ENCODE measurements at places on chromosomes 3 and 15.

DNA sequence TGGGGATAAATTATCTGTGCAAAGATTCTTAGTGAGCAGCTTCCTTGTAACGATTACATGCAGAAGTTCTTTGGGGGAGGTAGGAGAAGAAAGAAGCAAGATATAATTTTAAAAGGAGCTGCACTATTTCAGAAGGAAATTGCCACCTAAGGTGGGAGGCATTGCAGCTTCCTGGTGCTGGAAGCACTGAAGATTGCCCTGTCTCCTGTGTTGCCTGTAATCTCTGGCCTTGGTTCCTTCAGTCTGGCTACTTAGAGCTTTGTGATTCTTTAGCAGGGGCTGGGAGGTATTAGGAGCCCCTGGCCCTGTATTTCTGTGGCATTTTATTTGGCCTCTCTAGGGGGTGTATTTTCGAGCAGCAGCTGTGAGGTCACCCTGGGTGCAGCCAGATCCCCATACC is 35.5 kb downstream of the CACNA2D3 start:
- no peak for DNase-seq

DNA sequence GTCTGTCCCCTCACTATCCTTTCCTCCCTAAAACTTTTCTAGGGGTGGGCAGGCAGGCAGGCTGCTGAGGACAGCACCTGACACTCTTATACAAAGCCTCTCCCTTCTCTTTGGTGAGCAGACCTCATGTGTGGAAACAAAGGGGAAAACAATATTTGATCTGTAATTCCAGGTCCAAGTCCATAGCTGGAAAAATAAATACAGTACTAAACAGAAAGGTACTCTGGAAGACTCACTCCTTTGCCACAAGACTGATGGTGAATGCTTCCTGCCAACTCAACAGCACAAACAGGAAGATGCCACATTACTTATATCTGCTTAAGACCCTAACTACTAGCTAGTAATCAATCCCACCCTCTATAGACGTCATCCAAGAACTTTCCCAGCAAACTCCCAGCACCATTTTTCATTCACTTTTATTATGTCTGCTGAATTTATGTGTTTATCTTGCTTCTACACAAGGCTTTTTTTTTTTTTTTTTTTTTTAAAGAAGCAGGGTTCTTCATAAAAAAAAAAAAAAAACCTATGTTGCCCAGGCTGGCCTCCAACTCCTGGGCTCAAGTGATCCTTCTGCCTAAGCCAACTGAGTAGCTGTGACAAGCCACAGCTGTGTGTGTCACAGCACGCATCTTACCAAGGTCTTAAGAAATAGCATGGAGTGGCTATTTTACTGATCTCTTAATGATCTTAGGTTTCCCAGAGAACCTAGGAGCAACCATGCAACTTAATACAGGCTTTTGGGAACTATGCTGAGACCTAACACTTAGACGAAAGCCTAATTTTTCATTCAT is 44.2 kb upstream of the CSPG5 start:
- no peak for DNase-seq

- DNase-seq: no peak
These were observed 111.2 kb downstream of the LSM3 start for GRCh38 chr3:14289590-14290461.

GRCh38 chr3:39202094-39202493 is 9.7 kb upstream of the XIRP1 start:
- DNase-seq: no peak

DNA sequence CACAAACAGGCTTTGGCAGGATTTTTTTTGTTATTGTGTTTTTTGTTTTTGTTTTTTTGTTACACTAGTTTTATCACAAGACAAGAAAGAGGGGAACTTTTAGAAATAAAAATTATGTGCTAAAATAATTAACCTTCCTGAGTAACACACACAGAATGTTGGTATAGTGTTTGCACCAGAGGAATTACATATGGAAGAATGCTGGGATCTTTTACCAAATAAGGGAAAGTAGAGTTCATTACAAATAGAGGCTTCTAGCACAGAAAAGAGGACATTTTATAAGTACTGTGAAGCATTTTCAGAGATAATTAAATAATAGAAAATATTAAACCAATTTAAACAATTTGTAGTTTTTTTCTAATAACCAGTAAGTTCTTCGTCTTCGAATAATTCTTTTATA is 116.0 kb downstream of the IGF1R start:
- DNase-seq: no peak

GRCh38 chr15:65258375-65259262 is 28.1 kb downstream of the PARP16 start:
- DNase-seq: no peak

- DNase-seq: no peak
These were observed 40.9 kb upstream of the RGMA start for GRCh38 chr15:93129702-93130488.

DNA sequence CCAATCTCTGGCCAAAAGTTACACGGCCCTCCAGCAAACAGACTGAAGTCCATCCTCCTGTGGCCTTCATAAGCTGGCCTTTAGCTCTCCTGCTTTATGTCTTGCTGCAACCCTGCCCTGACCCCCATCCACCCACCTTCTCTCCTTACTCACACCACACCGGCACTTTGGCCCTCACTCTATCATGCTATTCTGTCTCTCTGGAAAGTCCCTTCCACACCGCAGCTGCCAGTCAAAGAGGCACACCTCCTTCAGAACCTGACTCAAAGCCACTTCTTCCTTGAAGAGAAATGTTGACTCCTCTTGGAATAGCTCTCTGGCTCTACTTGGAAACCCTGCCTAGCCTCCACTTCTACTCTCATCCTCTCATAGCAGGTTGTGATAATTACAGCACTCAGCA is 4.5 kb downstream of the GPR156 start:
- DNase-seq: no peak

DNA sequence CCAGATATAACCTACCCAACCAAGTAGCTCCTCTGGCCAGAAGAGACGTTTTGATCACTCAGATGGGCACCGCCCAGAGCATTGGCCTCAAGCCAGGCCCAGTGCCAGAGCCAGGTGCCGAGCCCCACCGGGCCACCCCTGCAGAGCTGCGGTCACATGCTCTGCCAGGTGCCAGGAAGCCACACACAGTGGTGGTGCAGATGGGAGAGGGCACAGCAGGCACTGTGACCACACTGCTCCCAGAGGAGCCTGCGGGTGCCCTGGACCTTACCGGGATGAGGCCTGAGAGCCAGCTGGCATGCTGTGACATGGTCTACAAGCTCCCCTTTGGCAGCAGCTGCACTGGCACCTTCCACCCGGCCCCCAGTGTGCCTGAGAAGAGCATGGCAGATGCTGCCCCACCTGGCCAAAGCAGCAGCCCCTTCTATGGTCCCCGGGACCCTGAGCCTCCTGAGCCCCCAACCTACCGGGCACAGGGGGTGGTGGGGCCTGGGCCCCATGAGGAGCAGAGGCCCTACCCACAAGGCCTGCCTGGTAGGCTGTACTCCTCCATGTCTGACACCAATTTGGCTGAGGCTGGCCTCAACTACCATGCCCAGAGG is 19.1 kb upstream of the APEH start:
- DNase-seq: peak; percentile 77

- no peak for DNase-seq
These were observed 266.2 kb upstream of the ROPN1 start for GRCh38 chr3:124258057-124258500.

- DNase-seq: no peak
These were observed 251.3 kb downstream of the CTNNB1 start for GRCh38 chr3:41450416-41451231.

GRCh38 chr3:187913617-187914033 is 168.4 kb upstream of the BCL6 start:
- no peak for DNase-seq

- no peak for DNase-seq
These were observed 68.0 kb upstream of the XCR1 start for GRCh38 chr3:46095307-46095706.

- DNase-seq: no peak
These were observed 17.2 kb downstream of the ALPK3 start for GRCh38 chr15:84834229-84834955.

GRCh38 chr3:144816323-144816722 is 844.7 kb downstream of the DIPK2A start:
- DNase-seq: peak; percentile 36

GRCh38 chr15:78550194-78550593 is 9.9 kb downstream of the PSMA4 start:
- DNase-seq: no peak

- DNase-seq: no peak
These were observed 334.9 kb upstream of the TBC1D5 start for GRCh38 chr3:18077128-18077840.

DNA sequence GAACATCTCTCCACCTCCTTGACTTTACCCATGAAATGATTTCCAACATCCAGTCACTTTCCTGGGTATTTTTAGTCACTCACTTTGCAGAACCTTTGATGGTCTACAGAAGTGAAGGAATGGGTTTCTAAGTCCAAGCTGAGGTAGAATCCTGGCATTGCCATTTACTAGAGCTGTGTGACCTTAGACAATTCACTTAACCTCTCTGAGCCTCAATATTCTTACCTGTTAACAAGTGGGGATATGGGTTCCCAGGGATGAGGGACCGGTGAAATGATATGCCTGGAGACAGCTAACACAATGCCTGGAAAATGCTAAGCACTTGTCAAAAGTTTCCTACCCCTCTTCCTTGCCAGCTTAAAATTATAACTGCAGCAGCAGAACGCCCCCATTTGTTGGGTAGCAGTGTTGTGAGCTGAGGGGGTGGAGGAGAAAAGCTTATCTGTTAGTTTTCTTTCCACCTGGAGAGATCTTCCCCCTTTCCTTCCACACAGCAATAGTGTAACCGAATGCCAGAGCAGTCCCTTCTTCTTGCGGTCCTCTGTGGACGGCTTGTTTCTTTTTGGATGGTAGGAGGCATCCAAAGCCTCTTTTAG is 319.2 kb upstream of the LRRFIP2 start:
- DNase-seq: no peak

GRCh38 chr15:71294911-71295602 is 179.8 kb downstream of the THSD4 start:
- no peak for DNase-seq

GRCh38 chr15:84821501-84822021 is 4.4 kb downstream of the ALPK3 start:
- no peak for DNase-seq

GRCh38 chr15:81411051-81411450 is 37.0 kb upstream of the TMC3 start:
- DNase-seq: no peak

DNA sequence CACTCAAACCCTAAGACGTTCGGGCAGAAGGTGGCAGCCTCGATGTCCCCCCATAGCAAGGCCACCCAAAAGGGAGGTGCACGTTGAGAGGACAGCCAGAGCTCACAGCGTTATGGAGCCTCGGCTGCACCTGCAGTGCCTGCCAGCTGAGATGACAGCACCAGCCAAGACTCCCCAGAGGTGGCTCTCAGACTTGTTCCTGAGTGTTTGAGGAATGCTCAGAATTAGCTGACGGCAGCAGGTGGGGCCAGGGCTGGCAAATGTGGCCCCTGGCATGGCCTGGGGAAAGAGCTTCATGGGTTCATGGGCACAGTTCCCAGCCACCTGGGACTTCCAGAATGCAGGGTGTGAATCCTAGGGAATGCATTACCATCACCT is 177.8 kb downstream of the KLF13 start:
- no peak for DNase-seq

GRCh38 chr3:146308222-146308621 is 57.3 kb upstream of the PLSCR4 start:
- no peak for DNase-seq

GRCh38 chr3:42660131-42660715 is 6.7 kb downstream of the ZBTB47 start:
- DNase-seq: peak; percentile 46

DNA sequence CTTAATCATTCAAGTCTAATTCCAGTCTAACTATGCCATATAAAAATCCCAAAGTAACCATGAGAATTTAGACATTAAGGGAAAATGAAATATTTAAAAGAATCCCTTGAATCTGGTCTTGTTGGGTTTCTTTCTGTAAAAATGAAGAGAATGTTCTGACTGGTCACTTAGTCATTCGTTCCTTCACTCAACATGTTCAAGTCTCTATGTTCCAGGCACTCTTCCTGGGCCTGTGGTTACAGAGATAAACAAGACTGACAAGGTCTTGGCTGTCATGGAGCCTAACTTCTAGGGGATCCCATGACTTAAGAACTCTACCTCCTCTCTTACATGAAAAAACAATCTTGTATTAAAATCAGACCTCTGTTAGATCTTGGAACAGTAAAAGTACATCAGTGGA is 638.6 kb upstream of the TBL1XR1 start:
- no peak for DNase-seq

- no peak for DNase-seq
These were observed 80.5 kb upstream of the WNT5A start for GRCh38 chr3:55567615-55568014.

GRCh38 chr3:8200996-8201395 is 300.6 kb upstream of the LMCD1 start:
- DNase-seq: no peak

GRCh38 chr3:48915296-48915695 is 3.3 kb upstream of the ARIH2 start:
- no peak for DNase-seq

GRCh38 chr3:127441764-127442163 is 148.8 kb downstream of the TPRA1 start:
- DNase-seq: no peak

DNA sequence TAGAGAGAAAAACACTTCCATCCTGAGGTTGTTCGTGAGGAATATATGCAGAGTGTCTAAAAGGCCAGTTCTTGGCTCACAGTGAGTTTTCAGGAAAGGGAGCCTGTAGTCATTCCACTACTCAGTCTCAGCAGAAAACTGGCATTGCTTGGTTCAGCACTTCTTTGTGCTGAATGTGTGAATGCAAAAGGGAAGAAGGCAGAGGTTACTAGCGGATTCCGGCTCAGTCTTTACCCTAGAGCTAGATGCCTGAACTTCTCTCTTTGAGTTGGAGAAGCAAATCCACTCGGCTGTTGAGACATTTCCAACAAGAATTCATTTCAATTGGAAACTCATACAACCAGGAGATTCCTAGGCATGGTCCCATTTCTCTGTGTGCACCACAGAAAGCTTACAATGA is 23.1 kb upstream of the FRMD4B start:
- DNase-seq: no peak

DNA sequence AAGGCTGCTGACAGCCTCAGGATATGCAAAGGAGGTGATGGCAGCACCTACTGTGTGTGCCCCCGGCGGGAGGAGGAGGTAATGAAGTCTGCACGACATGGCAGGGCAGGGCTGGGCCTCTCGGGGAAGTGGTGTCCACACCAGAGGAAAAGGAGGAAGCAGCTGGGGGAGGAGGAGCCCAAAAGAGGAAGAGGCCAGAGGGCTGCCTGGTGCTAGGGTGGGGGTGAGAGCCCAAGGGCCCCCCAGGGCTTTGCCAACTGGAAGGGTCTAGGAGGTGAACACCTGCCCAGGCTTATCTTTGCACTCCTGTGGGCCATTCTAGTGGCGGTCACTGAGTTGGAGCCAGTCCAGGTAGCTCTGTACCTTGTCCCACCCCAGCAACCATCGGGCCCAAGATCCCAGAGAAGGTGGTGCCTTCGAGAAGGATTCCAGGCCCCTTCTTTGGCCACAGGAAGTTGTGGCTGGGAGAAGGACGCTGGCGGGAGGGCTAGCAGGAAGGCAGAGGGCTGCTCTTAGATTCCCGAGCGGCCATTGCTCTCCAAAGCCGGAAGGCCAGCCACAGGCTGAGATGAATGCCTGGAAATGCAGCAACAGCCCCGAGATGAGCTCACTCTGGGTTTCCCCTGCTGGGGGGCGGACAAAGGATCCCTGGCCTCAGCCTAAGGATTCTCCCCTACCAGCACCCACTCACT is 7.0 kb downstream of the GNAI2 start:
- DNase-seq: no peak

GRCh38 chr3:67719333-67719732 is 64.9 kb upstream of the SUCLG2 start:
- no peak for DNase-seq

GRCh38 chr15:101455291-101456025 is 34.0 kb downstream of the PCSK6 start:
- no peak for DNase-seq

- DNase-seq: no peak
These were observed 66.7 kb upstream of the TNIK start for GRCh38 chr3:171526869-171527268.
